ENCODE measurements at places on chromosomes 4 and X. TPM values are rescaled to one million over a fixed set of nuclear protein-coding genes. Genes with fewer than 3 reads are reported as not detected.

Gene STEEP1
- 13.1 TPM for polyA plus RNA-seq

Gene CSN1S1
- not detected for polyA plus RNA-seq

Gene GPR50
- polyA plus RNA-seq, result not detected

Gene OTC
- not detected for polyA plus RNA-seq

Gene IL9R
- polyA plus RNA-seq, result 0.61 TPM

Gene ZNF185
- 4.4 TPM for polyA plus RNA-seq

Gene VEGFD
- 1.1 TPM for polyA plus RNA-seq

Gene OPRPN
- not detected for polyA plus RNA-seq

Gene RNF150
- polyA plus RNA-seq, result 1.3 TPM

Gene LRP2BP
- polyA plus RNA-seq, result not detected

Gene NSUN7
- 3.4 TPM for polyA plus RNA-seq

Gene VCX3A
- not detected for polyA plus RNA-seq

Gene PSMD10
- polyA plus RNA-seq, result 38.5 TPM

Gene ZAR1
- not detected for polyA plus RNA-seq

Measured in stomach (tissue), 19 donors.